ENCODE measurements at places on chromosomes 1 and 21. TPM values are rescaled to one million over a fixed set of nuclear protein-coding genes. Genes with fewer than 3 reads are reported as not detected.

The GUCA2B gene
- not detected for total RNA-seq

The OR2T2 gene
- not detected for total RNA-seq

GRCh38 chr1:192737306-192737705 lies 71.5 kb upstream of the RGS2 start:
- no peak overlapping the region for H3K4me3 ChIP-seq
- H3K27me3 ChIP-seq, result no peaks in the 10 kb centered on the region
- H3K27ac ChIP-seq, result no peak overlapping the region
- H3K4me1 ChIP-seq, result no peaks in the 10 kb centered on the region

DNA sequence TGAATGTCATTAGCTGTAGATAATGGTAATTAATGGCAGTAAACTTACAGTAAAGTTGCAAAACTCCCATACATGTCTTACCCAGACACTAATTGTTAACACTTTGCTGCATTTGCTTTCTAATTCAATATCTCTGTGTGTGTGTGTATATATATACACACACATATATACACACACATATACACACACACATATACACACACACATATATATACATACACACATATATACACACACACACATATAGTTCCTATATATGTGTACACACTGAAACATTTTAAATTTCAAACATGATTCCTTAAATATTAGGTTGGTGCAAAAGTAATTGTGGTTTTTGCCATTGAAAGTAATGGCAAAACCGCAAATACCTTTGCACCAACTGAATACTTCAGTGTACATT lies 3.7 kb upstream of the EPHX1 start:
- H3K4me3 ChIP-seq, result no peak overlapping the region
- no peaks in the 10 kb centered on the region for H3K36me3 ChIP-seq
- H3K27ac ChIP-seq, result no peak overlapping the region
- DNase-seq, result no peak

DNA sequence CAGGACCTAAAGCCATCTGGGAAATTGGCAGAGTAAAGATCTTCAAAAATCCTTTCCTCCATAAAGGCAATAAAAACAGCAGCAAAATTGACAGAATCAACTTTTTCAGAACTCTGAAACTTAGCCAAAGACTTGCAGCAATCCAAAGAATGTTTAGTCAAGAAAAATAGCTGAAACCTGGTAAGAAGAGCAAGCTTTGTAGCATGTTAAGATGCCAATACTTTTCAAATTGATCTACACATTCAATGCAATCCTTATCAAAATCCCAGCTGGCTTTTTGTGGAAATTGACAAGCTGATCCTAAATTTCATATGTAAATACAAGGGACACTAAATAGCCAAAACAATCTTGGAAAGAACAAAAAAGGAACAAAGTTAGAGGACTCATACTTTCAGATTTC lies 23.8 kb upstream of the FAM163A start:
- H3K27me3 ChIP-seq, result peaks cover 11% of the 10 kb centered on the region
- H3K36me3 ChIP-seq, result peaks cover 1% of the 10 kb centered on the region

GRCh38 chr1:42479621-42480020 lies 16.5 kb downstream of the CCDC30 start:
- no peak overlapping the region for H3K4me3 ChIP-seq
- no peaks in the 10 kb centered on the region for H3K36me3 ChIP-seq
- DNase-seq, result no peak
- no peaks in the 10 kb centered on the region for H3K27me3 ChIP-seq
- H3K4me1 ChIP-seq, result peaks cover 4% of the 10 kb centered on the region

DNA sequence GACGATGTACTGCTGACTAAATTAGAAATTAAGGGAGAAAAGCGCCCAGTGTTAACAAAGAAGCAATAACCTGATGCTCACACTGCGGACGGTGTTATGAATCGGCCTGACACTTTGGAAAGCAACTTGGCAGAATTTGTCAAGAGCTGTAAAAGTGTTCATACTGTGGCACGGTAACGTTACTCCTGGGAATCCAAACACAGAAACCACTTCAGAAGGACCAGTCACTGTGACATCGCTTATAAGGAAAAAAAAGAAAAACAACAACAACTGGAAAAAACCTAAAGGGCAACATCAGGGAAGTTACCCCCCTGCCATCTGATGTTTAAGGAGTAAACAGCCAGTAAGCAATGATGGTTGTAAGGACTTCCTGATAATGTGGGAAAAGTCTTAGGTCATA lies 27.7 kb downstream of the CAPZB start:
- no peaks in the 10 kb centered on the region for H3K27me3 ChIP-seq
- H3K27ac ChIP-seq, result peak overlapping the region; percentile 77
- H3K4me3 ChIP-seq, result no peak overlapping the region
- DNase-seq, result no peak

DNA sequence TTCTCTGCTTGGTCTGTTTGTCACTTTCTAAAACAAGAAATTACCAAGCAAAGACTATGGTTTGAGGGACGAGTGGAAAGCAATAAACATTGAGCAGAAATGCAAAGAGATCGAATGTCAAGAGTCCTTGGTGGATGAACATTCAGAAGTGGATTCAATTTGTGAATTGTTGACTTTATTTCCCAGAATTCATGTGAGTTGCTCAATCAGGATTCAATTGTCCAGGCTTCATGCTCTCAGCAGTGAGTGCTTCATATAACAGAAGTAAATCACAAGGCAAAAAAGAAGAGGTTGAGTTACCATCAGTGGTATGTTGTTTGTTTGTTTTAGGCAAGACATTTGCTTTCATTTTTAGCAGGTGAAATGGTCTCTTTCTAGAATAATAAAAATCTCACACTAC lies 31.9 kb downstream of the NGF start:
- H3K27me3 ChIP-seq, result peaks cover 25% of the 10 kb centered on the region
- H3K4me1 ChIP-seq, result no peaks in the 10 kb centered on the region
- no peak overlapping the region for H3K27ac ChIP-seq

GRCh38 chr1:143736562-143736961 lies 235.2 kb downstream of the FAM72C start:
- H3K4me1 ChIP-seq, result no peaks in the 10 kb centered on the region
- peaks cover 24% of the 10 kb centered on the region for H3K27me3 ChIP-seq
- no peak overlapping the region for H3K27ac ChIP-seq
- no peak for DNase-seq

DNA sequence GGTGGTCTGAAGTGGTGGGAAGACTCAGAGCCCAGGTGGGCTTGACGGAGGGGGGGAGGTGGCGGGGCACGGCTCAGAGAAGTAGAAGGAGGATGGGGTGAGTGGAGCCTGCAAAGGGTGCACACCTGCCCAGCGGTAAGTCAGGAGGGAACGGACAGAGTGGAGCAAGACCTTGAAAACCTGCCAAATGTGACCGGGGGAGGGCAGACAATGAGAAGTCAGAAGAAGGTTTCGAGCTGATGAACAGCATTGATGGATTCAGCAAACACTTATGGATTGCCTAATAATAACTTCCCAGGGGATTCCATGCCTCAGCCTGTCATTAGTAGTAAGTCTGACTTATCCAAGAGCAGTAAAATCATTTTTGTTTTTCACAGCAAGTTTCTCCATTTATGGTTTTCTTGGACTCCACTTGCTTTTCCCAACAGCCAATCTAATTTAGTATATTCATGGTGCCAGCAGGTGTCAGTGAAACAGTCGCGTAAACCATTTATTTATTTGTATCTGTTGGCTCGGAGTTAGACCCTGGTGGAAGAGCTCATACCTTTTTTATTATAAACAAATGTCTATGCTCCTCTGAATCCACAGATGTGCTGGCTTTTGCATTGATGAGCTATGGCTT lies 279.1 kb downstream of the PCP4 start:
- no peak overlapping the region for H3K4me3 ChIP-seq
- no peaks in the 10 kb centered on the region for H3K4me1 ChIP-seq
- DNase-seq, result no peak
